ENCODE measurements at places on chromosomes 2 and 18.

- DNase-seq = no peak
These were observed 60.2 kb downstream of the E2F6 start for GRCh38 chr2:11405599-11406266.

DNA sequence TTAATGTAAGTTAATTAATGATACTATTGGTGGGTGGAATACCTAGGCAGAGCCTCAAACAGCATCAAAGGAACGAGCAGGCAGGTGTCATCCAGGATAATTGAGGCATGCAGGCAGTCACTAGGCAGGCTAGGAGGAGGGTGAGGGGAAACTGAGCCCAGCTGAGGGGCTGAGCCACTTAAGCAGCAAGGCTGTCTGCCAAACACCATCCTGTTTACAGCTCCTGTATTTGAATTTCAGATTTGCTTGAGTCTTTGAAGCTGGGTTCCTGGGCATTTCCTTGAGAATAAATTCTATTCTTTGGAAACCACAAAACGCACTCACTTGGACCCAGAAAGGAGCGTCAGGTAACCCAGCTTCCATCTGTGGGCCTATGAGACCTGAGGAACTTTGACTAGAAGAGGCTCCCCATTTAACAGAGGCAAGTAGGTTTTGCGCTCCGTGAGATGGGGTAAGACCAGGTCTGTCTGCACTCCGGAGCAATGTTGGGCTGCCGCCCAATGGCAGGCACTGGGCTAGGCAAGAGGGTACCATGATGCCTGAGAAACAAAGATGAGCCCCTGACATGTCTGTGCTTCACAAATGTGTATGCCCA is 2.0 kb downstream of the EDAR start:
- no peak for DNase-seq

GRCh38 chr2:16244153-16244965 is 304.0 kb downstream of the MYCN start:
- no peak for DNase-seq

- DNase-seq = no peak
These were observed 37.5 kb upstream of the PPM1B start for GRCh38 chr2:44131177-44131576.

GRCh38 chr2:151824886-151825285 is 3.3 kb downstream of the ARL5A start:
- no peak for DNase-seq

- no peak for DNase-seq
These were observed 12.2 kb downstream of the SCN1A start for GRCh38 chr2:166115589-166115988.

GRCh38 chr2:218296847-218297246 is 4.5 kb upstream of the TMBIM1 start:
- no peak for DNase-seq
